Femur (tissue), 1 donor: ENCODE measurements at places on chromosomes 16 and 17.

DNA sequence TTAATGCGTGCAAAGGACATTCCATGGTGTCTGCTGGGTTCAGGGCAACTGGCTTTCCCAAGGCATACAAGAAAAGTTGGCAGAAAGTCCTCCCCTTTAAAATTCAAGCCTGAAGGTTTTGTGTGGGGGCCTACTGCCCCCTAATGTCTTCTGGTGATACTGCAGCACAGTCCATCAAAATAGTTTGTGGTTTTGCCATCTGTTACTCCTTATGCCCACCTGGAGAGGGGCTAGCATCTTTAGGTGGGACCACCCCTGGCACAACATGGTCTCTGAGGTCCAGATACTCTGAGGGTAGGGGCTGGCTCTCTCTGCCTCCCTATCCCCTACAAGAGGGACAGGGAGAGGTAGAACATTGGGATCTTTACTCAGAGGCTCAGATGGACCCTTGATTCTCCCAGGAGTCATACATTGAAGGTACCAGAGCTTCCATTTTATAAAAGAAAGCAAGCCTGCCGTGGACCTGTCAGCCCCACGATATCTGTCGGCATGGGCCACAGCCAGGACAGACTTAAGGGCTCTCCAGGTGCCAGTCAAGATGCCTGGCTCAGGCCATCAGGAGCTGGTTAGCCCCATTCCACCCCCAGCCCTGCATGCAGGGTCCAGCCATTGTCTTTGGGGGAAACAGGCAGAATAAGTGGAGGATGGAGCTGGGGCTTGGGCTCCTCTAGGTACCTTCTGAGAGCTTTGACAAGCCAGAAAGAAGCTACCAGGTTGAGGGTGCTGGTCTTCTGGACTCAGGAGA, 6.3 kb downstream of the ESRP2 start:
- DNase-seq: peak; percentile 70

DNA sequence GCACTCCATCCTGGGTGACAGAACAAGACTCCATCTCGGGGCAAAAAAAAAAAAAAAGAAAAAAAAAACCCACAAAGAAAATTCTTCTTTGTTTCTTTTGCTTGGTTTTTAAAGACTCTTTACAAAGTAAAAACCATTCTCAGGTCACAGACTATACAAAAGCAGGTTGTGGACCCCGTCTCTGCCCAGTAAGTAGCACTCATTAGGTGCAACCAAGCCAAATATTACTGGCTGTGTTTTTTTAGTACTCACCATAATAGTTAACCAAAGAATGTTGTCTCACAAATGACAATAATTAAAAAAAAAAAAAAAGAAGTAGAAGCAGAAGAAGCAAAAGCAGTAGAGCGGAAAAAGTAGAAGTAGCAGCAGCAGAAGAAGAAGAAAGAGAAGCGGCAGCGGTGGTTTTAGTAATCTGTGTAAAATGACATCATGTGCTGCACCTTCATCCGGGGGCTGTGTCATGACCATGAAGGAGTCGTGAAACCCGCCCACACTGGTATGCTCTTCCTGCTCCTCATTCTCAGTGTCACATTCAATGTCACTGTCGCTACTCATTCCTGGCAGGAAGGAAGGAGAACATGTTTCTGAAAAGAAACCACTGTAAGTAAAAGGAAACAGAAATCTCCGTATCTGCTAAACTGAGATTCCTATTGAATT, 105.4 kb downstream of the TRIM37 start:
- peak; percentile 36 for DNase-seq

GRCh38 chr16:2783581-2784357, 3.6 kb downstream of the PRSS33 start:
- peak; percentile 5 for DNase-seq

GRCh38 chr16:88734361-88734728, 28.0 kb downstream of the CTU2 start:
- no peak for DNase-seq

DNA sequence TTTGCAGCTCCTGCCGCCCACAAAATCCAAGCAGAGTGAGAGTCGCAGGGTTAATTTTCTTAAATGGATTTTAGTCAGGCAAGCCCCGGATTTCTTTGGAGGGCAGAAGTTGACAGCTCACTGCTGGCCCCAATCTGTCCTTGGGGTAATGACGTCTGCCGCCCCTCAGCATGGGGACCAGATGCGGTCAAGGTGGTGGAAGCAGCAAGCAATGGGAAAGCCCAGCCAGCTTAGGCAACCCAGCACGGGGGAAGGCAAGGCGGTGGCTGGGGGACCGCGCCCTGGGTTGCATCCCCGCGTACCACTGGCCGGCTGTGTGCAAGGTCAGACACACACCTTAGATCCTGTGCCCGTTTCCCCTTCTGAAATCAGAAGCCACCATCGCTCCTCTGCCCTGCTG, 321.7 kb downstream of the C16orf95 start:
- peak; percentile 13 for DNase-seq

- DNase-seq: no peak
These were observed 1.7 kb downstream of the ATP6V0A1 start for GRCh38 chr17:42460371-42460770.

DNA sequence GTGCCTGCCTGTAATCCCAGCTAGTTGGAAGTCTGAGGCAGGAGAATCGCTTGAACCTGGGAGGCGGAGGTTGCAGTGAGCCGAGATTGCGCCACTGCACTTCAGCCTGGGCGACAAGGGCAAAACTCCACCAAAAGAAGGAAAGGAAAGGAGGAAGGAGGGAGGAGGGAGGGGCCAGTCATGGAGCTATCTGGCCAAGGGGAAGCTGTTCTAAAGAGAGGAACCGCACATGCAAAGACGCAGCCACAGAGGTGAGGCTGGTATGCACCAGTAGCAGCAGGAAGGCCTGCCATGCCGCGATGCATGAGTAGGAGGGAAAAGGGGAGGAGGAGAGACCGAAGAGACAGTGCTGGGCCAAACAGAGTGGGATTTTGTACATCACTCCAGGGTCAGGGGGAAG, 35.9 kb downstream of the HSBP1 start:
- DNase-seq: no peak

GRCh38 chr17:73663614-73664013, 19.4 kb upstream of the SDK2 start:
- no peak for DNase-seq

GRCh38 chr16:65098916-65099315, 22.9 kb downstream of the CDH11 start:
- no peak for DNase-seq

DNA sequence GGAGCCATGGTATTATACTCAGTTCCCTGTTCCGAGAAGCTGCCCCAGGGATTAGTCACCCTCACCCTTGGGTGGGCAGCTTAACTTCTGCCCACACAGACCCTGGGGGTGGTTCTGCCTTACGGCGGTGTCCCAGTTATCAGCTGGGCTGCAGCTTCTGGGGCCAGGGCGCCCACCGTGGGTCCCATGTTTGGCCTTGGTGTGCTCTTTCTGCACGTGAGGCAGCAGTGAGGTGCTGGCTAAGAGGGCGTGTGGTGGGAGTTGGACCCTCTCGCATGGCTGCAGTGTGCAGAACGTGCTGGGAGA, 46.7 kb downstream of the RAB11FIP3 start:
- DNase-seq: no peak

GRCh38 chr16:12124742-12125141, 148.2 kb downstream of the SNX29 start:
- DNase-seq: no peak

- no peak for DNase-seq
These were observed 40.9 kb downstream of the TK2 start for GRCh38 chr16:66508914-66509496.

DNA sequence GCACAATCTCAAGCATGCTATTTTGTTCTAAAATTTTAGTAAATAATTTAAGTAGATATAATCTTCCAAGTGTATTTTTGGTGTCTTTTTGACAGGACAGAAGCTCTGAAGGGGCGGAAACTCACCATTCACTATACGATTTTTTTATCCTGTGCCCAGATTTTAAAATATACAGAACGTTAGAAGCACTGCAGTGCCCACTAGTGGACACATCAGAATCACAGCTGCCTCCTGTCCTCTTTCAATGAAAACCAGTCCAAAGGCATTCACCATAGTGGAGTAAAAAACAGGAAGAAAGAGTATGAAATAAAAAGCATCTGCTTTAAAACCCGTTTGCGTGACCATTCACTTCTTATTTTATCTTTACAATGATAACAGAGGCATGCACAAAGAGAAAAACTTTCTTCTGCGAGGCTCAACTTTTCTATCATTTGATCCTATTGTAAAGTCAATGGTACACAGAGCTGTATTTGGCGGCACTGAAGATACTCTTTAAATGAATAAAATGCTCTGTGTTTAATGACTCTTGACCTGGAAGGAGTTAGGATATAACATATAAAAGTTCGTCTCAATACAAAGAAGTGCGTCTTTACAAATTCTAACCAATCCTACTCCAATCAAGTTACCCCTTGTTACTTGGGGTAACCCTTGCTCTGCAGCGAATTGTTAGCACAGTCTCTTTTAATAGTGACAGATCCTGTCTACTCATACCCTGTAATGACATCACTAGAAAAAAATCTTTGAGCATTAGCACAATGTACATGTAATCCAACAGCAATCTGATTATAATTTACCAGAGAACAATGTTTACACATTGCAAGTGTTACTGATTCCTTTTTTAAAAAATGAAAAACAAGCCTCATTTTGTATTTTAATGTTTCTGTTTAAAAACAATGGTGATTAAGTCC, 339.8 kb upstream of the PSMD7 start:
- DNase-seq: peak; percentile 74

DNA sequence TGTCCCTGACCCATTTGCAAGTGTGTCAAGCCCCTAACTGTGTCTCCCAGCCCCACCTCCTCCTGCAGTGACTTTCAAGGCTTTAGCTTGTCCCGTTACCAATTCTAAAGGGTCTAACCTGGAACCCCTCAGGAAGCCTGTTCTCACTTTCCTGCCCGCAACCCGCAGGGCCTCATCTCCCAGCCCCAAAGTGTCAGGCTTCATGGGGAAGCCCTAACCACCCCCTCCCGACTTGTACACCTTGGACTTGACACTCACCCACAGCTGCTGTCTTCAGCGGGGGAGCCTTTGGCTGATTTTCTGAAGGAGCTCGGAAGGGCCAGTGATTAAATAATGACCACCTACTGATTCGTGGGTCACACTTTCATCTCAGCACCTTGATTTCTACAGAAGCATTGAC, 33.1 kb downstream of the NLRC5 start:
- DNase-seq: no peak

GRCh38 chr17:52158450-52159042, at the start of gene CA10:
Gene CA10 (minus strand): TSS chr17:52158714.
- no peak for DNase-seq

- DNase-seq: no peak
These were observed 24.7 kb upstream of the KIFC3 start for GRCh38 chr16:57826706-57827625.

DNA sequence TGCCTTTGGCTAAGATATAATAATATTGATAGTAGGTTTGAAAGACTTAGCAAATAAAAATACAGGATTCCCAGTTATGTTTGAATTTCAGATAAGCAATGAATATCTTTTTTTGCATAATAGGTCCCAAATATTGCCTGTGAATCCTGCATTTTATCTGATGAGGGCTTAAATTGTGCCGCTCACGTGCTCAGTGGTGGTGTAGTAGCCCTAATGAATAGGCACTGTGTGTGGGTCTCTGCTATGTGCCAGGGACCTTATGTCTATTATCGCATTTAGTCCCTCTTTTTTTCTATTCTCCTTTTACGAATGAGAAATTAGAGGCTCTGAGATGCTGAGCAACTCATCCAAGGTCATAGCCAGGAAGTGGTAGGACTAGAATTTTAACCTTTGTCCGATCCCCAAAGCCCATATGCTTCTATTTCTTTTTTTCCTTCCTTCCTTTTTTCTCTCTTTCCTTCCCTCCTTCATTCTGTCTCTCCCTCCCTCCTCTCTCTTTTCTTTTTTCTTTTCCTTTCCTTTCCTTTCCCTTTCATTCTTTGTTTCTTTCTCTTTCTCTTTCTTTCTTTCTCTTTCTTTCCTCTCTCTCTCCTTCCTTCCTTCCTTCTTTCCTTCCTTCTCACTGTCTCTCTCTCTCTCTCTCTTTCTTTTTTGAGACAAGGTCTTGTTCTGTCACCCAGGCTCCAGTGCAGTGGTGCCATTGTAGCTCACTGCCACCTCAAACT, 47.2 kb downstream of the RGS9 start:
- DNase-seq: no peak

- DNase-seq: peak; percentile 54
These were observed 868.9 kb upstream of the SOX9 start for GRCh38 chr17:71251951-71252350.

DNA sequence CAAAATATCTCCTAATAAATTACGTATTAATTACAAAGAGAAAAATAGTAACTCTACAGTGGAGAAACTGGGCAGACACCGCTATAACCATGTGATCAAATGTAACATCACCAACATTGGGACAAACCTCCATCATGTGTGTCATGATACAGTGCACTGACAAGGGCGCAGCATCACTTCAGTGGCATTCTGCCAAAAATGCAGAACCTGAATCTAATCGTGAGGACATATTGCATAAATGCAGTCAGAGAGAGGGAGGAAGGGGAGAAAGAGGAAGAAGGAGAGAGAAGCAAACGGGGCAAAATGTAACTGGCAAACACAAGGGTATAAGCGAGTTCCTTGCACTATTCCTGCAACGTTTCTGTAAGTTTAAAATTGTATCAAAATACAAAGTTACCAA, 74.2 kb upstream of the MARCHF10 start:
- no peak for DNase-seq

DNA sequence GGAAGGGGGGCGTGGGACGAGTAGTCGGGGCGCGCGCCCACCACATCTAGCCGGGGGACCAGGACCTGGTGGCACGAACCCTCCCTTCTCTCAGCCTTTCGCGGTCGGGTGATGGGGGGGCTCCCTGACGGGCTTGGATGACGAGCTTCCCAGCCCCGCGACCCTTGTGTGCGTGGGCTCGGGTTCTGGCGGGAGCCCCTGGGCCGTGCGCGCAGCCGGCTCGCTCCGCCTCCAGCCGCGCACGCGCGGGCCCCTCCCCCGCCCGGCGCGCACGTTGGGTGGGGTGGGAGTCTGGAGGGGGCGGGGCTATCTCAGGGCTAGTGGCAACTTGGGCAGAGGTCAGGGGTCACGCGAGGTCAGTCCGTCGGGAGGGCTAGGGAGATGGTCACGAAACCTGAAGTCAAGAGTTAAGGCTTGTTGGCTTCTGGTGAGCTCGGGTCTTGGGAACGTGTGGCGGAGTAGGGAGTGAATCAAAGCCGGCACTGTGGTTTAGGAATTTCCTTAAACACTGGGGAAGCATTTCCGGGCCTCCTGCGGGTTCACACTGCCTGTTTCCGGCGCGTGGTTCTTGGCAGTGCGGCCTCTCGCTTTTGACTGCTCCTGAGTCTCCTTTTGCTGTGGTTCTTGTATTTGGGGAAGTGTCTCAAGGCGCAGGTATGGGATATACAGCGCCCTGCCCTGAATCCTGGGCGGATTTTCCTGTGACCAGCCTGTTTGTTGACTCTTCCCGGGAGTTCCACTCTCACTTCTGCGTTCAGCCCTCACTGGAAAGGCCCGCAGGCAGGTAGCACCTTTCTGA, at the start of gene SRCAP:
Gene SRCAP, plus strand, starts transcription at position 356 of the 799 bp plus-strand sequence. CDS start 1,654 bp downstream, outside the sequence.
- peak; percentile 90 for DNase-seq

- DNase-seq: no peak
These were observed 55.0 kb downstream of the SSH2 start for GRCh38 chr17:29874931-29875596.
